ENCODE measurements at places on chromosomes 1 and 21.

- DNase-seq = no peak
Observed at GRCh38 chr1:207306603-207307002, 14.9 kb upstream of the CD55 start.

- DNase-seq = peak; percentile 12
Observed at GRCh38 chr21:44699502-44700001, 2.6 kb downstream of the KRTAP10-12 start.

DNA sequence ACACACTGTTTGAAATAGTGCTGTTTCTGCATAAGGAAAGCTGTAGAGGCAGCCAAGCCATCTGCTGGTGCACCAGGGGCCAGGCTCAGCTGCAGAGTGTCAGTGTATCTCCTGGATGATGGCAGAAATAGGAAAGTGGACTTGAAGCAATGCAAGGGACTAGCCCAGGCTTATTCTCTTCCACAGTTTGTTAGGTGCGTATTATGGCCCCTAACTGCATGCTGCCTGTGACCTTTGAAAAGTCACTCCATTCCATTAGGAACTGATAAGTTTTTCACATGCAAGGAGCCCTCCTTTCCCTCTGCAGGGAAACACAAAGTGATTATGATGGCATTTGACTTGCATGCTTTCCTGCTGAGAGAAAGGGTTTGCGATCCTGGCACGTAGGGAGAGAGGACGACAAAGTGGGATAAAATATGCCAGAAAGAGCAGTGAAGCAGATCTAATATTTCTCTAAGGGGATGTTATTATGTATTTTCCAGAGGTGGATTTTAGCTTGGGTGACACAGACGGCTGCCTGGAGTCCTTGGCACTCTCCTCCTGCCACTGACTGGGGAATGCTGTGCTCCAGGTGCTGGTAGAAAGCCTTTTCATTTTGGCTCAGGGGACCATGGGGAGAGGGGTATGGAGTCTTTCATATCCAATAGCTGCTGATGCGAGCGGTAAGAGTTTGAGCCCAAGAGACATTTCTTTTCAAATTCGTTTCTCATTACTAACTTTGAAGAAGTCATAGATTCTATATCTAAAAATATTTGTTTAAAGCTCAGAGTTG, 402.1 kb upstream of the B3GALT2 start:
- DNase-seq = no peak

GRCh38 chr1:81834268-81834667, 33.5 kb downstream of the ADGRL2 start:
- DNase-seq = no peak
